ENCODE measurements at places on chromosomes 1 and 21.

DNA sequence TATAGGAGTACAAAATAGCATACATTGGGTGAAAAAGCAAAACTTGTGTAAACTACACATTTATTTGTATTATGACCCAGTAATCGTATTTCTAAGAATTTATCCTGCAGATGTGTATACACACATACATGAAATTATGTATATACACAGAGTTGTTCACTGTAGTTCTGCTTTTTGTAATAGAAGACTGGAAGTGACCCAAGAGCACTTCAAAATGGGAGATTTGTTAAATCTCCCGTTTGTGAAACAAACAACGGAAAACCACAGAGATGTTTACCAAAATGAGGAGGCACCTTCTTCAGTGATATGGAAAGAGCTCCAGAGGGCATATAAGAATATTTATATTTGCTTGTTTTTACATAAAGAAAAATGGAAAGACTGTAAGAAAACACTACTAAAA lies 18.0 kb upstream of the MNDA start:
- no peak for DNase-seq

DNA sequence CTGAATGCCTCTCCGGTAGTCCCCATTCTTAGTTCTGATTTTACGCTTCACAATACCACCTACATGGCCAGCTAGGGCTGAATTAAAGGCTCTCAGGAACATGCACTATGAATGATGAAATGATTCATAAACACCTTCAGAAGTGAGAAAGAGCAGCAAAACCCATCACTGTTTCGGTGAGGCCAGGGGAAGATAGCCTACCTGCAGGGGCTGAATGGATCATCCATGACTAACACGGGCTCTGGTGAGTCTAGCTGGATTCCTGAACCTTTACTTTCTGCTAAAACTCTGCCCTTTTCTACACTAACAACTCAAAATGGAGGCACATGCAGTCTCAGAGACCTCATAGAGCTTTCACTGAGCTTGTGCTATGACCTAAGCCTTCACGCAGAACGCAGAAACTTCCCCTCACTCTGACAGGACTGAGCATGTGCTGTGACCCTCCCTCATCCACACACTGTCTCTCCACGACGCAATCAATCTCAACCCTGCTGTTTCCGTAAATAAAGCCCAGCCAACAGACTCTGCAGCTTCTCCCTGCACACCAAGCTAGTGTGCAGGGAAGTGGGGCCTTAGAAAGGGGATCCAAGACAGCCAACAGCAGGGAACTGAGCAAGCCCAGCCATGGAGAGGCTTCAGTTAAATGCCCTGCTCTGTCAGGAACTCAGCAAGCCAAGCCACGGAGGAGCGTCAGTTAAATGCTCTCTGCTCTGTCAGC lies 207.8 kb downstream of the SLC45A1 start:
- DNase-seq = peak; percentile 32

GRCh38 chr1:67942274-67942673 lies 108.2 kb downstream of the DIRAS3 start:
- no peak for DNase-seq

- DNase-seq = no peak
These were observed 30.6 kb downstream of the FAM78B start for GRCh38 chr1:166136222-166136621.

DNA sequence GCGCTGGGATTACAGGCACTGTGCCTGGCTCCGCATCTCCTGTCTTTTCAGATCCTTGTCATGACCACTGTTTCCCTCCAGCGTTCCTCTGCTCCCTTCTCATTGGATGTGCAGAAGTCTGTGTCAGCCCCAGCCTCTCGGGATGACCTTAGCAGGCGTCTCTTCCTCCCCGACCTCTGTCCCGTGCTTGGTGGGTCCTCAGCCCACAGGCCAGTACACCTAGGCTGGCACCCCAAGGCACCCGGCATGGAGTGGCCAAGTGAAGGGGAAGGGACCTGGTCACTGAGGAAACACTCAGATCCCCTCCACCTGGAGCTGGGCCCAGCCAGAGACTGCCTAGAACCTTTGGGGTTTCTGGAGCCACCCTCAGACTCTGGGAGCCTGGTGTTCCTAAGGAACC lies 2.4 kb upstream of the CLCNKB start:
- no peak for DNase-seq

- DNase-seq = no peak
These were observed 1.5 kb downstream of the C1orf159 start for GRCh38 chr1:1114431-1114830.

DNA sequence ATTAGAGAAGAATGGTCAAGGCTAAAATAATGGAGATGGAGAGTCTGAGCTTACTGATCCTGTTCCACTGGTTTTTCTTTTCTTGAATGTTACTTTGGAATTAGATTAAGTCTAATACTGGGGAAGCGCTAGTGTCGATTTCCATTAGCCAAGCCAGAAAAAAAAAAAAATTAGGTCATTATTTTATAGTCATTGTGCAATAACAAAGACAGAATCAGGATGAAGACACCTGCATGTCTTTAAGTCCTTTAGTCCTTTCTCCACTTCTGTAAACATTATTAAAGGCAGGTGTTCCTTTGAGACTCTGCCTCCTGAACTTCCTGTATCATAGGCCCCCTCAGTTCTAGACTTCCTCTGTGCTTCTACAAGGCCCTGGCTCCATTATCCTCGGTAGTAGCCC lies 42.8 kb downstream of the MYSM1 start:
- no peak for DNase-seq

DNA sequence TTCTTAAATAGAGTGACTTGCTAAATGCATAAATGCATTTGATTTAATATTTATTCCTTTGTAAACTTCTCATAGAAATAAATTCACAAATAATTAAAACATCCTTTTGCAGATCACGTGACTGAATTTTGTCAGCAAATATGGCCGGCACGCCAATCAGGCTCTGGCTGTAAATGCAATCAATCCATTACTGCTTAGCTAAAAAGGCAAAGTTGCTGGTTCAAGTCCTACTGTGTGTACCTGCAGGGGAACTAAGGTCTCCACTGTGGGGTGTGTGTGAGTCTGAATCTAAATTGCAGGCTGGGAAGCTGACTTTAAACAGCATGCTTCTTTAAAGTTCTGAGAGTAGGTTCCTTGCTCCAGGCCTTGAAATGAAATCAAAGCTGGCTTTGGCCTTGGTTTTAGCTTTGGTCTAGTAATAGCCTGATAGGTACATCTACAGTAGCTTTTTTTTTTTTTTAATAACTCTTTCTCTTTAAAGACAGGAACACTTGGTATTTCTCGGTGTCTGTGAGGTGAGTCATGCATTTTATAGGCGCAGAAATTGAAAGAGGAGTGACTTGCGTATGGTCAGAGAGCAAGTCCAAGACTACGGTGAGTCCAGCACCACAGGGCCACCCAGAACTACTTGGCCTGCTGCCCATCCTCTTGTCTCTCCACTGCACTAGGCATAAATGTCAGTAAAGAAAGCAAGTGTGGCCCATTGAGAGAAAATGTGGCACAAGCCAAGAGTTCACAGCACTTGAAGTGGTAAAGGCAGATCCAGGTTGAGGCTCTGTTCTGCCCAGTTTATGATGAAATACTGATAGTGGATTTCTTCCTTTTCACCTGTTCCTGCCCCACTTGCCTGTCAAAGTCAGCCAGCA lies 36.2 kb upstream of the LYST start:
- no peak for DNase-seq

DNA sequence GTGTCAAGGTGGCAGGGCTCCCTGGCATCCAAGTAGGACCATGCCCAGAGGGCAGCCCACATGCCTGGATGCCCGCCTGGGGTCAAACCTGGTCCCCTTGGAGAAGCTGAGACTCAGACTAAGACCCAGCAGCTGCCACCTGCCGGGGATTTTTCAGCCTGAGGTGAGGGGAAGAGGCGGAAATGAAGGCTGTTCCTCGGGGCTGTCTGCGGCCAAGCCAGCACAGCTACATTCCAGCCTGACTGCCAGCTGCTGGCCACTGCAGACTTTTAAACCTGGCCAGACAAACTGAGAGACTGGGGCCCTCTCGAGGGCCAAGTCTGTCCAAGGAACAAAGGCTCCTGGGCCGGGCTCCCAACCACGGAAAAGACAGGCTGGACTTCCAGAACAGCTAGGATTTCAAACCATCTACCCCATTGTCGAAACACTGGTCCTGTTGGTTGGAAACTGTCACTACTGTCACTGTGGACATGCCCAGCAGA lies 21.9 kb upstream of the PLEKHG5 start:
- no peak for DNase-seq

DNA sequence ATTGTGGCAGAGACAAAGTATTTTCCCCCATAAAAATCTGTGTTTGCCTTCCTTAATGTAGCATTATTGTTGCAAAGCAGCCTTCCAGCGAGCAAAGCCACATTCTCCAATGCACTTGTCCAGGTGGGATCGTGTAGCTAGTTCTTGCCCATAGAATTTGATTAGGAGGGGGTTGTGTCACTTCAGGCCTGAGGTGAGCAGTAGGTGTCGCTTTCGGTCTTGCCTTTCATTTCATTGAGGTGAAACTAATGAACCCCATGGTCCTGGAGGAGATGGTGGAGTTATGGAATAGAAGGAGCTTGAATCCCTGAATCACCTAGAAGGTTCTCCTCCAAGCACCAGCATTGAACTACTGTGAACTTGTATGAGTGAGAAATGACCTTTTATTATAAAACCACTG lies 318.9 kb upstream of the PBX1 start:
- no peak for DNase-seq

DNA sequence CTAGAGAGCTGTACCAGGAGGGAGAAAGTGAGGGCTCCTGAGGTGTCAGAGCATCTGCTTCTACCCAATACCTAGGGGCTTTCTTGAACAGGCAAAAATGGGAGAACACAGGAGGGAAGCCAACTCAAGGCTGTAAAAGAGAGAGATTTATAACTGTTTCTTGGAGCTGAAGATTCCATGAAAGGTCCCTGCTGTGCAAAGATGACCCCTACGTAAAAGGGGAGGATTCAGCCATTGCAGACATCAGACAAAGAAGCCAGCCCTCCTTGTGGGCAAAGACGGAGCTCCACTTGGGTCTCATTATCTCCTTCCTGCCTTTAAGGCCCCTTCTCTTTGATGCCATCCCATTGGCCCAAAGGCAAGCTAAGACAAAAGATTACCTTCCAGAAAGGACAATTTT lies 524.1 kb upstream of the CAMK1G start:
- no peak for DNase-seq

- DNase-seq = no peak
These were observed 41.0 kb upstream of the SYNC start for GRCh38 chr1:32743380-32744070.

GRCh38 chr21:17660862-17661261 lies 48.2 kb upstream of the BTG3 start:
- no peak for DNase-seq

DNA sequence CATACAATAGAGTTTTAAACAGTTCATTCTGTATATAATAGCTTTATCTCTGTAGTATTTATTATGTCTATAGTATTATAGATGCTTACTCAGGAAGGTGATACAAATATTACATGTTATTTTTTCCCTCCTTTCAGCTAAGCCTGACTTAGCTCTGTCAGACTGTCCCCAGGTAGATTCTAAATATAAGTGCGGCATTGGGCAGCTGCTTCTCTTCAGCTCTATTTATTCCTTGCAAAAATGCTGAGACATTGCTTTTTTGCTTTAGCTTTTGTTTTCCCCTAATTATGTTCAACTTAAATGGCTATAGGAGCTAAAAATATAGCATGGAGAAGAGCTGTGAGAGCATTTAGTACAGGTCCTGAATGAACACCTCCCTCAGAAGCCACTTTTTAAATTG lies 203.2 kb upstream of the BEND5 start:
- no peak for DNase-seq

DNA sequence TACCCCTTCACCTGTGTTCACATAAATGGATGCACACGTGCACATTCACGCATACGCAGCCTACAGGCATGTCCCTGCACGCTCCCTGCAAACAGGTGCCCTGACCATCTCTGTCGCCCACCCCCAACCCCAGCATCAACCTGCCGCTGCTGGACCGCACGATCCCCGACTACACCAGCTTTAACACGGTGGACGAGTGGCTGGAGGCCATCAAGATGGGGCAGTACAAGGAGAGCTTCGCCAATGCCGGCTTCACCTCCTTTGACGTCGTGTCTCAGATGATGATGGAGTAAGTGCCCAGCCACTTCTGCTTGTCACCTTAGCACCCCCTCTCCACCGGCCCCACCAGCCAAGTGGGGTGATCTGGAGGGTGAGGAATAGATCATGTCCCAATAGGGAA lies 60.4 kb downstream of the LACTBL1 start:
- no peak for DNase-seq

- no peak for DNase-seq
These were observed 15.7 kb downstream of the FHAD1 start for GRCh38 chr1:15262706-15263105.

GRCh38 chr1:182789138-182790076 lies at the start of gene NPL:
TSS of gene NPL (plus strand) at chr1:182789773. CDS start at chr1:182794372, 4,599 bp downstream.
- peak; percentile 53 for DNase-seq

- no peak for DNase-seq
These were observed 150.1 kb upstream of the SOD1 start for GRCh38 chr21:31509194-31510017.

DNA sequence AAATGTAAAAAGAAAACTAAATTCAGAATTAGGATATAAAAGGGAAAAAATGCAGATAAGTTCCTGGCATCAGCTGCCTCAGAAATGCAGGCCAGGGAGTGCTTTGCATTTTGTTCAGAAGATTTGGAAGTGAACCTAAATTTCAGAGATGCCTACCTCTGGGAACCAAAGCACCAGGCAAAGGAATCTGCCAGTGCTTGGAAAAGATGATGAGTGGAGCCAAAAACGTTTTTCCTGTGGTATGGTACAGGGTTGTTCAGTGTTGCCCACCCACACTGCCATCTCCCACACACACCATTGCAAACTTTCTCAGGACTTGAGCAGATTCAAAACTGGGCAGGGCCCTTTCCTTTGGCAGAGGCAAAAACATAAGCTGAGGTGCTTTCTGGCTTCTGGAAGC lies 349.5 kb downstream of the TGFB2 start:
- DNase-seq = no peak

DNA sequence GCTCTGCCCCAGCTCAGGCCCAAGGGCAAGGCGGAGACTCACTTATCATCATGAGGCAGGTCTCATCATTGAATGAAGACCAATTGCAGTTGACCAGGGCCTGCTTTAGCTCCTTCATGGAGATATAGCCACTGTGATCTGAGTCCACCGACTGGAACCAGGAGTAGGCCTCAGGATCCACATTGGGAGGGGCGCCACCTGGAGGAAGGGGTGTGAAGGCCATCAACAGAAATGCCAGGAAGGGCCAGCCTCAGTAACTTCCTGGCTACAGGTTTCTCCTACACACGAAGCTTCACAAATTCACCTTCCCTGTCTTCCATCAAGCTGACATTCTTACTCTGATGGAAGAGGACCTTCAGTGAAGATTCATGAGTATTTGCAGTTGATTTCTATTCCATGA lies 11.6 kb downstream of the PEF1 start:
- DNase-seq = no peak

DNA sequence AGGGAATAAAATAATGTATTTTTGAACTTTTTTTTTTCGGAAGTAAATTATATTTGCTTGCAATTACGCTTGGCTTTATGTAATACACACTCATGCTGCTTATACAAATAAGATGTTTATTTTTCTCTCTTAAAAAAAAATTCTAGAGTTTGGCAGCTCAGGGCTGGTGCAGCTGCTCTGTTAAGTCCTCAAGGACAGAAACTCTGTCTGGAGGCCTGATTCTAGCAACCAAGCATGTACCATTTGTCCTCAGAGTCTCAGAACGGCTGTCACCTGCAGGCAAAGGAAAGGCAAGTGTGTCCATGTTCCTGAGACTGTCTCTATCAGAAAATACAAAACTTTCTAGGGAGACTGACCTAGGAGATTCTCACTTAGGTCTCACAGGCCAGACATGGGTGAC lies 23.2 kb upstream of the CLDN17 start:
- DNase-seq = no peak
